IPS-NIHi11 (cell line): ENCODE measurements at places on chromosomes 7 and 10.

- DNase-seq: no peak
Measured at GRCh38 chr7:79787623-79788022, 334.2 kb upstream of the MAGI2 start.

GRCh38 chr10:30510184-30510931 lies 76.4 kb downstream of the MAP3K8 start:
- no peak for DNase-seq

DNA sequence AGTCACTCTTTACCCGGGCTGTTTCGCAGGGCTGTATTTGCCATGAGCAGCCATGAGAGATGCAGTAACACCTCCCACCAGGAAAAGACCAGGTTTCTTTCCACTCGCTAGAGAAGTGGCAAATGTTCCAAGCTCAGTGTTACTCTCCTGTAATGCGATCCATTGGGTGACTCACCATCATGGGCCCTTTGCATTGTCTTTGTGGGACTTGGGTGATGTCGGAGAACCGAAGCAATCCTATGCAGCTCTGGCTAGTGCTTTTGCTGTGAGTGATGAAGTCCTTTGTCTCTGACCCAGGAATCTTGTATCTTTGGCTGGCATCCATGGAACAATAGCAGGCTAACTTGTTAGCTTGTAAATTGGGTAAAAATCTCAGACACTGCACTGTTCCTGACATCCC lies 40.0 kb downstream of the GHRHR start:
- DNase-seq: no peak

DNA sequence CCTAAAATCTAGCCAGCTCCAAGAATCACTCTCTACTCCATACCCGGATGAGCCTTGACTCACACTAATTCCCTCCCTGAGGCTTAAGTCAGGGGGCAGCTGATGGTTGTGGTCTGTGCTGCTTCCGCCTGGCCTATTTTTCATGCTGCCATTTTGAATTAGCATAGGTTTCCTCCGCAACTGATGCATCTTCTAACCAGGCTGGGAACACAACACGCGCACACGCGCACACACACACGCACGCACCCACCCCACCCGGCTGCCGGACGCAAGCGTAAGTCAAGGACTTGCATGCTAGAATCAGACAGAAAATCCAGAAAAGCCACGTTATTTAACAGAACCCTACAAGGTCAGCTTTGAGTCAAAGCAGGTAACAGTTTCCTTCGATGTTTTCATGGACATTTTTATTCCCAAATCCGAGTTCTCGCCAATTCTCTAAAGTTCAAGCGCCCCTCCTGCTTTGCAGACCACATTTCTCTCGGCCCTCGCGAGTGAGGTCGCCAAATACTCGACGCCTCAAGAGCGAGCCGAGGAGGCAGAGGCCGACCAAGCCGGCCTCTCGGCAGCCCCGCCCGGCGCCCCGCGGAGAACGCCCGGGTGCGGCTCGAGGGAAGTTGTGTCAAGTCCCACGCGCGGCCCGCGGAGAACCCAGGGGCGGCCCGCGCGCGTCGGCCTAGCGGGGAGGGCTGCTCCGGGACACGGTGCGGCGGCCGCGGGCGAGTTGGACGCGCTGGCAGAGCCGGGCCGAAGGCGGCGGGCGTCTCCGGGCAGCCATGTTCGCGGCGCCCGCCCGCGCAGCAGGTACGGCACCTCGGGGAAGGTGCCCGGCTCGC lies 961 bp downstream of the SCRN1 start:
- peak; percentile 53 for DNase-seq

GRCh38 chr7:29289156-29290021 lies 94.8 kb downstream of the CHN2 start:
- DNase-seq: no peak
